ENCODE measurements at places on chromosomes 3 and 15.

DNA sequence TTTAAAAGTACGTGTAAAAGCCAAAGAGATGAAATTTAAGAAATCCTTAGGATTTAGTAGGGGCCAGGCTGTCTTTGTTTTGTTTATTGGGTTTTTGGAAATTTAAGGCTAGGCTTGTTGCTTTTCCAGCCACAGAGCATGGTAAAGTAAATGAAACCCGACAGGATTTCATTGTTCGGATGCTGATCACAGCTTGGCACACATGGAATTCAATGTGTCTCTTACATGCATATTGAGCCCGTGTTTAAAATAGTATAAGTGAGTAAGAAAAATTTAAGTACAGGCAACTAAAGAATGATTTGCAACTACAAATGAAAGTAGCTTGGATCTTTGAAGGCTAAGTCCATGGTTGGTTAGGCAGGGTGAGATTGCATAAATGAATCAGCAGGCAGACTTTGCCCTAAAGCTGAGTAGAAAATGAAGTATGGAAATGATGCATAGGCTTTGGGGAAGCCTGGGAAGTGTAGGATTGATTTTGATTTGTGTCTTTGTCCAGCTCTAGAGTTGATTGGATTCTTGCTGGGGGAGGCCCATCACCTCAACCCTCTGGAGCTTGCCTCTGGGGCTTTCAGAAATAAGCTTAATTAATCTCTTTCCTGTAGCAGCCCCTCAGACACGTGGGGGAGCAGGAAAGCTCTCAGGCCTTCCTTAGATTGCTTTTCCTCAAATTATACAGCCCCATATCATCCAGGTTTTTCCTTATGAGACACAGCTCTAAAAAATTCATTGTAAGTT lies 68.2 kb upstream of the ADAMTSL3 start:
- DNase-seq = no peak

DNA sequence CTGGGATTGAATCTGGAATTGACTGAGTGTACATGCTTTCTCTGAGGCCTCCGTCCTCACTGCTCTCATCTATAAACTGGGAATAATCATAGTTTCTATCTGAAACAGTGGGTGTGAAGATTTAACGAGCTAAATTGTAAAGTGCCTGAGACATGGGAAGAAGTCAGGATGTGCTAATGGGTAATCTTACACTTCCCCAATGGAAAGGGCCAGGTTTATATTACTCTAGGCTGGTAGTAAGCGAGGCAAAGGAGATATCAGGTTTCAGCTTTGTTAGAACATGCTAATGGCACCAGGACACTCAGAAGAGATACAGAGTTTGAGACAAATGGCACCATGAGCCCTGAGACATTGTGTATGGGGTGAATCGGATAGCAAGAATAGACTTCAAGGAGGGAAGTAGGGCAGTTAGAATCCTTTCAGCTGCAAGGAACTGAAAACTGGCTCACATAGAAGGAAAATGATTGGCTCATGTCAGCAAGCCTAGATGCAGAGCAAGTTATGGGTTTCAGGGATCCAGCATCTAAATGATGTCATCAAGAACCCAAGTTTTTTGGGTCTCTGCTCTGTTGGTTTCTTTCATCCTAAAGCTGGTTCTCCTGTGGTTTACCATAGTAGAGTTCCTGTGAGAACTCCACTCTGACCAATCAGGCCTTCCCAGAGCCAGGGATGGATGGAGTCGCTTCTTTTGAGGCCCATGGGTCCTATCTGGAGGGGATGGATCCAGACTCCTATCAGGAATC lies 21.8 kb downstream of the FLNB start:
- no peak for DNase-seq

DNA sequence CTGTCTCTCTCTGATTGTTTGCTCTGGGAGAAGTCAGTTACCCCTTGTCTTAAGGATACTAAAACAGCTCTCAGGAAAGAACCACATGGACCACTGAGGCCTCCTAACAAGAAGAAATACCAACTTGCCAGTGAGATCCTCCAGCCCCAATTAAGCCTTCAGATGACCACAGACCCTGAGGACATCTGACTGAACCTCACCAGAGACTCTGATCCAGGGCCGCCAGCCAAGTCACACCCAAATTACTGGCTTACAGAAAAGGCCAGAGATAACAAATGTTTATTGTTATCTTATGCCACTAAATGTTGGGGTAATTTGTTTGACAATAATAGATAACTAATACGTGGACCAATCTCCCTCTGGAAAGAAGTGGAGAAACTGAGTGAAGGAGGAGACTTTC lies 40.2 kb downstream of the SLC12A8 start:
- no peak for DNase-seq

DNA sequence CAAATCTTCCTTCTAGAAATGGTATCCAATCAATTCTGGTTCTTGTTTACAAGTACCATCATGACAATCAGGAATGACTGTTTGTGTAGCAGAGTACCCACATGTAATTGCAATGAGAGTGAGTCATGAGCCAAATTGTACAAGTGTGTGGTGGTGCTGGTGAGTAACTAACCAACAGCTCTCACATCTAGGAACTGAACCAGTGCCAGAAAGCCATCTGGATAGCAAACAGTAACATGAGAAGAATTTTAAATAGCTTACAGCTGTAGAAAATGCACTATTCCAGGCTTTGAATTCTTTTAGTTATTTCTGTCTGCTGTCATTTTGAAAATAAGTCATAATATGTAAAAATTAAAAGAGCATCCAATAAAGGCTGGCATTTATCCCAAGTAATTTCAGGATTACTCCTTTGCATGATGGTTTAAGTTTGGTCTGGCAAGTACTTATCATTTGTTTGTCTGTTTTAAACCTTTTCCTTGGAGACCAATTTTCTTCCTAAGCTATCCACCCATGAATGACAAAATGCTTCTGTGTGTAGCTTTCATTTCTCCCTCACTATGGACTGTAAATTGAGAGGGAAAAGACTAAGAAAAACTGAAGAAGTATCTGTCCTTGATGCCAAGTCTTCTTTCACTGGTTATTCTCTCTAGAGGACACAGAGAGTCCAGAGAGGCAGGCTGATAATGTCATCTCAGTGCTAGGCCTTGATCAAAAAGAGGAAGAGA lies 60.0 kb downstream of the PIK3CB start:
- DNase-seq = no peak

GRCh38 chr3:127720161-127720823 lies 47.5 kb downstream of the ABTB1 start:
- no peak for DNase-seq

- no peak for DNase-seq
These were observed 52.8 kb upstream of the FAM98B start for GRCh38 chr15:38401106-38401505.

DNA sequence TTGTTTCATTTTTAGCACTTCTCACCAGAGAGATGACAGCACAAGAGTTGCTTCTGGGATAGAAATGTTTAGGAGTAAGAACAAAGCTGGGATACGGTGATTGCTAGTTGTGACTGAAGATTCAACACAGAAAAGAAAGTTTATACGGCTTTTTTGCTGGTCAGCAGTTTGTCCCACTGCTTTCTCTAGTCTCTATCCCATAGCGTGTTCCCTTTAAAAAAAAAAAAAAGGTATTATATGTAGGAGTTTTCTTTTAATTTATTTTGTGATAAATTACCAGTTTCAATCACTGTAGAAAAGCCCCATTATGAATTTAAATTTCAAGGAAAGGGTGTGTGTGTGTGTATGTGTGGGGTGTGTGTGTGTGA lies 48.0 kb downstream of the PGPEP1L start:
- no peak for DNase-seq

DNA sequence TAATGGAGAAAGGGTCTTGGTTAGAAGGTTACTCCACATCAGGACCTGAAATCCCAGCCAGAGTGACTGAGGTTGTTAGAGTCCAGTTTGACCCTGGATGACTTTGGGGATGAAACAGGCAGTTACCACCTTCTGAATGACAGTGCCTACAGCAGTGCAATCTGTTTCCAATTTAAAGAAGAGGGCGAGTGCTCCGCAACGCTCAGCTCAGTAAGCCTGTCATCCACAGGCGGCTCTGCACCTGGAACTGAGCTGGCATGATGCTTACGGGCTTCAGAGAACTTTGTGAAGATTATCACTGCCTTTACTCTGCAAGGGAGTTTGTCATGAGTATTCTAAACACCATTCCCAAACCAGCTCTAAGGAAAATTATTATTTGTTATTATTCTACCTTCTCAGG lies 127.7 kb upstream of the SLC24A5 start:
- DNase-seq = no peak

Measured in stimulated activated CD8-positive, alpha-beta memory T cell treated with anti-CD3 and anti-CD28 coated beads, Interleukin-4, amount 100 ng/mL, for 4 hours (primary cell).